Activated T-helper 17 cell treated with anti-CD3 and anti-CD28 coated beads, Interleukin-2, amount 50 U/mL, for 72 hours (primary cell): ENCODE measurements at places on chromosomes 5 and 9.
A peak's percentile ranks its signal among the peaks of the same experiment; 100 is the strongest.

- H3K27me3 ChIP-seq, result no peaks in the 10 kb centered on the region
- H3K4me3 ChIP-seq, result no peak overlapping the region
- ATAC-seq, result no peak
- H3K36me3 ChIP-seq, result no peaks in the 10 kb centered on the region
- peaks cover 28% of the 10 kb centered on the region for H3K4me1 ChIP-seq
- no peak overlapping the region for H3K27ac ChIP-seq
Measured at GRCh38 chr9:89719202-89719601, 114.4 kb downstream of the GADD45G start.

GRCh38 chr5:87900419-87900818 lies 368.2 kb downstream of the TMEM161B start:
- H3K27ac ChIP-seq, result no peak overlapping the region
- no peaks in the 10 kb centered on the region for H3K27me3 ChIP-seq
- no peaks in the 10 kb centered on the region for H3K36me3 ChIP-seq
- H3K4me3 ChIP-seq, result no peak overlapping the region
- no peaks in the 10 kb centered on the region for H3K4me1 ChIP-seq

- peak overlapping the region; percentile 78 for H3K27ac ChIP-seq
- H3K36me3 ChIP-seq, result peaks cover 96% of the 10 kb centered on the region
- peaks cover 31% of the 10 kb centered on the region for H3K4me1 ChIP-seq
Measured at GRCh38 chr5:111399113-111399512, 113.2 kb downstream of the STARD4 start.

- H3K4me1 ChIP-seq, result no peaks in the 10 kb centered on the region
- H3K4me3 ChIP-seq, result peak overlapping the region; percentile 70
- peak; percentile 49 for ATAC-seq
- no peaks in the 10 kb centered on the region for H3K36me3 ChIP-seq
- peaks cover 5% of the 10 kb centered on the region for H3K27me3 ChIP-seq
Measured at GRCh38 chr9:130172858-130173665, 858 bp downstream of the NCS1 start.

DNA sequence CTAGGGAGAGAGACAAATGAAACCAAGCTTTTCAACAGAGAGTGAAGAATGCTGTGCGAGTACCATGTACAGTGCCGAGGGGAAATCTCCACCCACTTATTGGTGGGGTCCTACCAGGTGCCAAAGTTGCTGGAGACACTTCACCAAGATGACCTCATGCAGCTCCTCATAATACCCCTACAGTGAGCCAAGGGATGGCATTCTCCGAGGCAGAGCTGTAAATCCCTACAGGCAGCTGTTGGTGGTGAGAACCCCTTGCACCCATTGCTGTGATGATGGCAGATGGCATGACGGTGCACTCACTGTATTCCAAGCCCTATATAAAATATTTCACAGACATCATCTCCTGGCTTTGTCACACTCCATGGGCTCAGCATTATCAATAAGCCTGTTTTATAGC lies 464.9 kb downstream of the SPOCK1 start:
- no peaks in the 10 kb centered on the region for H3K4me1 ChIP-seq
- H3K27me3 ChIP-seq, result peaks cover 4% of the 10 kb centered on the region
- ATAC-seq, result no peak
- H3K36me3 ChIP-seq, result no peaks in the 10 kb centered on the region
- H3K4me3 ChIP-seq, result no peak overlapping the region

GRCh38 chr9:115333277-115334070 lies 215.5 kb upstream of the TNC start:
- H3K27me3 ChIP-seq, result peaks cover 13% of the 10 kb centered on the region
- no peak for ATAC-seq
- no peaks in the 10 kb centered on the region for H3K36me3 ChIP-seq
- H3K4me3 ChIP-seq, result no peak overlapping the region
- H3K4me1 ChIP-seq, result no peaks in the 10 kb centered on the region
- H3K27ac ChIP-seq, result no peak overlapping the region
